Left hindlimb (tissue), 1 donor: ENCODE measurements at places on chromosomes 4 and X.
A peak's percentile ranks its signal among the peaks of the same experiment; 100 is the strongest.

- no peak for DNase-seq
Measured at GRCh38 chr4:121126449-121127006, 37.6 kb downstream of the TNIP3 start.

- no peak for DNase-seq
Measured at GRCh38 chr4:176479767-176480166, 160.0 kb downstream of the SPCS3 start.

DNA sequence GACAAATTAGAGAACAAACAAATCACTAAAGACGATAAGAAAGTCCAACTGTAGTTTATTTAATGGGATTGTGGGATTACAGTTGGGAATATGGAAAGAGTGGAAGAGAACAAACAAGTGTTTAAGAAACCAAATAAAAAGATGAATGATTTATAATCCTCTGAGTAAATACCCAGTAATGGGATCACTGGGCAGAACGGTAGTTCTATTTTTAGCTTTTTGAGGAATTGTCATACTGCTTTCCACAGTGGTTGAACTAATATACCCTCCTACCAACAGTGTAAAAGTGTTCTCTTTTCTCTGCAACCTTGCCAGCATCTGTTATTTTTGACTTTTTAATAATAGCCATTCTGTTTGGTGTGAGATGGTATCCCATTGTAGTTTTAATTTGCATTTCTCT is 15.0 kb downstream of the C4orf51 start:
- DNase-seq, result no peak

GRCh38 chr4:186201010-186201409 is 9.6 kb downstream of the CYP4V2 start:
- DNase-seq, result no peak

- DNase-seq, result no peak
Measured at GRCh38 chrX:155841232-155841631, 39.9 kb upstream of the VAMP7 start.

- DNase-seq, result no peak
Measured at GRCh38 chr4:169397762-169398161, 127.0 kb upstream of the SH3RF1 start.

DNA sequence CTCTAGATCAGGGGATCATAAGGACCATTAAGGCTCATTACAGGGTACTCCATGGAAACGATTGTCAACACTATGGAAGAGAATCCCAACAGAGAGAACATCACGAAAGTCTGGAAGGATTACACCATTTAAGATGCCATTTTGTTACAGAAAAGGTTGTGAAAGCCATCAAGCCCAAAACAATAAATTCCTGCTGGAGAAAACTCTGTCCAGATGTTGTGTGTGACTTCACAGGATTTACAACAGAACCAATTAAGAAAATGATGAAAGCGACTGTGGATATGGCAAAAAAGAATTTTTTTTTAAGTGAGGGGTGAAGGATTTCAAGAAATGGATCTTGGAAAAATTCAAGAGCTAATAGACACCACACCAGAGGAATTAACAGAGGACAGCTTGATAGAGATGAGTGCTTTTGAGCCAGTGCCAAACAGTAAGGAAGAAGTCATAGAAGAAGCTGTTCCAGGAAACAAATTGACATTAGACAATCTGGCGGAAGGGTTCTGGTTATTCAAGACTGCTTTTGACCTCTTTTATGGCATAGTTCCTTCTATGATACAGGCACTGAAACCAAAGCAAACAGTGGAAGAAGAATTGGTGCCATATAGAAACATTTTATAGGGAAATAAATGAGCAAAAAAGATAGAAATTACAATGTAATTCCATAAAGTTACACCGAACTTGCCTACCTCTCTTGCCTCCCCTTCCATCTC is 17.3 kb upstream of the LSM6 start:
- no peak for DNase-seq

GRCh38 chr4:125891597-125892258 is 577.0 kb downstream of the FAT4 start:
- DNase-seq, result no peak

GRCh38 chr4:37721995-37722638 is 35.9 kb upstream of the RELL1 start:
- DNase-seq, result no peak

- no peak for DNase-seq
Measured at GRCh38 chr4:137345597-137345996, 186.7 kb downstream of the PCDH18 start.

DNA sequence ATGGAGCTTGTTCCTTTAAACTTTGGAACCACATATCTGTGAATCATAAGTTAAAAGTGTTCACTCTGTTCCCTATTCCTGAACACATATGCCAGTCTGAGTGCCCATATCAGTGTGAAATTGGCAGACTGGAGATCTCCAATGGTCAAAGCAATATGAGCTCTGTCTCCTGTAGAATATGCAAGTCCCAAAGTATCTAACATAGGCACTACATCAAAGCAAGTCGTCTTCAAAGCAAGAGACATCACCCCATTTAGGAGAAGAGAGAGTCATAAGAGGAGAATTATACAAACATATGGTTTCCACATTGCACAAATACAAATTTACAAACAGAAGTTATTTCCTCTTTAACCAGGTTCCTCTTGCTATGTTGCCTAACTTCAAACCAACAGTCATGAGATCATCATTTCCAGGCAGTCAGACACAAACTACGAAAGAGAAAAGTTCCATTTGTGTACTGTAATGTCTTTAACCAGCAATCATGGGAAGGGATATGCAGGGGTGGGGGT is 9.9 kb upstream of the GK start:
- no peak for DNase-seq

DNA sequence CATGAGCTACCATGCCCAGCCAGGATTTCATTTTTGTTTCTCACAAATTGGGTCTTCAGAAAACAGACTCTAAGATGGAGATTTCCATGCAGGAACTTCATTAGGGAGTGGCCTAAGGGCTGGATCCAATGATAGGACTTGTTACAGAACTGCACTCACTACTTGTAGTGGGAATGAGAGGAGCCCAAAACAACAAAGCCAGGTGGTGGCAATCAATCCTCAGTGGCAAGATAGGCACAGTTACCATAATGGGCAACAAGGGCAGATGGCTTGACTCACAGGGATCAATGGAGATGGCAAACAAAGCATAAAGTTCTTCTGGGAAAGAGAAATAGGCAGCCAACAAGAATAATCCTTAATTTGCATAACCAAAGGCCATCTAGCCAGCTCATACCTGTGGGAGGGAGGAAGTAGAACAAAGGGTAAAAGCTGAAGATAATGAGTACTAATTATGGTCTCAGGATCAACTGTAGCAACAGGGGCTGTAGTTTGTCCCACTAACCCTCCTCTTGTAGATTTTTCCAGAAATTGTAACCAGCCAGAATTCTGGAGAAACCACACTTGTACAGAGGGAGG is 72.8 kb upstream of the MAPK10 start:
- DNase-seq, result no peak

DNA sequence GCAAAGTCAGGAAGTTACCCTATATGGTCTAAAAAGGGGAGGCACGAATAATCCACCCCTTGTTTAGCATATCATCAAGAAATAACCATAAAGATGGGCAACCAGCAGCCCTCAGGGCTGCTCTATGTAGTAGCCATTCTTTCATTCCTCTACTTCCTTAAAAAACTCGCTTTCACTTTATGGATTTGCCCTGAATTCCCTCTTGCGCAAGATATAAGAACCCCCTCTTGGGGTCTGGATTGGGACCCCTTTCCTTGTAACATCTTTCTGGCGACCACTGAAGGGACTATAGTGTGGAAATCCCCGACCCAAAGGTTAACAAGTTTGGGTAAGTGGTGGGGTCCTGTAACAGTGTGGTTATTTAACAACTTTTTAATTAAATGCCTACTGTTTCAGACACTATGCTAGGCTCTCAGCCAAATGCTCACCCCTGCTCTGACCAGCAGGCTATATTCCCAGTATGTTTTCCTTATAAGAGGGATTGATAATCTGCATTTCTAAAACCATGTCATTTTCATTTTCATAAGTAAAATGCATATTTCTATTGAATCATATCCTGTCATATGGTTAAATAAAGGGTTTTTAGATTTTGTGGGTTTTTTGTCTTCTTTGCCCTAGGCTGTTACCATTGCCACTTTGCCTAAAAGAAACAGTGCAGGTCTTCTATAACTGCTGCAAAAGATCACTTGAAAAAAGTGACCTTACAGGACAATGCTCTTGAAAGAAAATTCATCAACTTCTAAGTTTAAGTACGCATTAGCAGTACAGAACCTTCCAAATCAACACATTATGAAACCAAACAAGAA is 41.5 kb downstream of the ANAPC10 start:
- DNase-seq, result no peak

DNA sequence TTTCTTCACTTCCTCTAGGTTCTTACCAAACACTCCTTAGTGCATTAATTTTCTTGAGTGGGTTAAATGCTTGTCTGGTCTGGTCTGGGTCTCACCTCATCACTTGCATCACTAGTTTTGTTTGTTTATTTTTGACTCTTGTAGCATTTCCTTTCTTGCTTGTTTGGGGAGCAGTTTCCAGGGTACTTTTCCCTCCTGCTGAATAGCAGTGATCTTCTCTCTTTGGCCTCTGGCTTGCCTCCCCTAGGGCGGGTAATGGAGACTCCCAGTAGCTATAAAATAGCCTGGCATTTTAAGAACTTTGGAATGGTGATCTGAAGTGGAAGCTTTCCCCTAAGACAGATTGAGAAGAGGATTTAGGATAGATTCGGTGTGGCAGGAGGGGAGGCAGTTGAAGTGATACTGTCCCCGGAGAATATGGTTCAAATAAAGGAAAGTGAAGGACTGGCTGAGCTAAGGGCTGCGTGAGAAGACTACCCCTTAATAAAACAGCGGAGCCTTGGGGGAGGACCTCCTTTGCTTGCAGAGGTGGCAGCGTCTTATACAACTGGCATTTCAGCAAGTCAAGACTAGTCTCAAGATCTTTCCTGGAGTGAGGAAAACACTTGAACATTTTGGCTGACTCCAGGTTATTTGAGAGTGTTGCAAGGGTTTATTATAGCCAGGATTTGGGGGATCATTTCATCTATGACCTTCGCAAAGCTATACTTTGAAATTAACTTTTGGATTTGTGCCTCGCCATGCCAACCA is 190.6 kb downstream of the FRAS1 start:
- DNase-seq, result no peak

GRCh38 chrX:28582511-28582910 is 4.7 kb upstream of the IL1RAPL1 start:
- DNase-seq, result no peak

- no peak for DNase-seq
Measured at GRCh38 chrX:37765507-37765906, 14.4 kb upstream of the CYBB start.

- peak; percentile 13 for DNase-seq
Measured at GRCh38 chrX:56343219-56343618, 111.1 kb downstream of the KLF8 start.

DNA sequence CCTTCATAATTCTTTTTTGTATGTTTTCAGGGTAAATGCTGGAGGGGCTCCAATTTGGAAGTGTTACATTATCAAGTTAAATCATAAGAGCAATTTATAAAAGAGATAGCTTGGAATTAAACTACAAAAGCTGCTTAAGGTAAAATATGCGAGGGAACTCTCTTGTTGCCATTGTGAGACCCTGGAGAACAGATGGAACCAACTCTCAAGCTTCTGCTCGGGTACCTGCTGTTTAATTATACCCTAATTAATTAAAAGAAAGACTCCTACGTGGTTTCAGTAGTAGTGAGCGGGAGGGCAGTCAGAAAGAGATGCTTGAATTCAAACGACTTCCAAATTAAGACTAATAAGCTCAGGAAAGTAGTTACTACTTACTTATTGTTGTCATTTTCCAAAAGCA is 313.1 kb upstream of the TACR3 start:
- DNase-seq, result no peak

GRCh38 chr4:90187148-90187884 is 60.1 kb downstream of the CCSER1 start:
- DNase-seq, result no peak

DNA sequence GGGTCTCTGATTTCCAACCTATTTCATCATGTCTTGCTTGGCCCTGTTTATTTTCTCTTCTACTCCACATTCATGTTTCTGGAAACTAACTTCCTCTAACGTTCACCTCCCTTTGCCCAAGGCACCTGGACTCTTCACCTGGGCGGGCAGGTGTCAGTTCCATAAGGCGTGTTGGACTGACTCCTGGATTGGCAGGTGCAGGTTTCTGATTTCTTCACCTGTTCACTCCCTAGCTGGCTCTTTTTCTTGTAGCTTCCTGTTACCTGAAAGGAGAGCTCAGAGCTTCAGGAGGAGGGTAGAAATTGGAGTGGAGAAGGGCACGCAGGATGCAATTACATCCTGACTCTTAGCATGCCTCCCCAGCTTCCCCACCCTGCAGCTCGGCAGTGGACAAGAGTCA is 350.8 kb upstream of the KLF3 start:
- DNase-seq, result no peak

DNA sequence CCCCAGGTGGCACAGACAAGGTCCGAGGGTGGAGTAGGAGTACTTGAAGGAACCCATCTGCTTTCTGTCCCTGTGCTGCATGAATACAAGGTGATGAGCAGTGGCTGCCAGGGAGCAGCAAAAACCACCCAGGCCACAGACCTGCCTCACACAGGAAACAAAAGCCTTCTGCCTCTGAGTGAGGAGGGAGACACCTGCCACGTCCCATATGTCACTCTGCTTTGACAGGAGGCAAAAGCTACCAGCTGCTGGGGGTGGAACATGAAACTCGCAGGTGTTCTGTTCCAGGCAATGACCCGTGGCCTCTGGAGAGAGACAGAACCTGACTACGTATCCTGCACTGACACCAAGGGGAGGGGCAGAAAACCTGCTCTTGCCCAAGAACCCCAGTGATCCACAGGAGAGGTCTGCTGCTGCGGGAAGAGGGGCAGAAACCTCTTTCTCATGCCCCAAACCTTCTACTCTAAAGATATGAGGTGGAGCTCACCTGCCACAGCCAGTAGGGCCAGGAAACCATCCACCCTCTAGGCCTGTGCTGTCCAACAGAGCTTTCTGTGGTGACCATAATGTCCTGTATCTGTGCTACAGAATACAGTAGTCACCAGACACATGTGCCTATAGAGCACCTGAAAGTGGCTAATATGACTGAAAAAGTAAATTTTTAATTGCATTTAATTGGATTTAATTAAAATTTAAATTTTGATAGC is 172.9 kb downstream of the PRDM5 start:
- DNase-seq, result no peak

DNA sequence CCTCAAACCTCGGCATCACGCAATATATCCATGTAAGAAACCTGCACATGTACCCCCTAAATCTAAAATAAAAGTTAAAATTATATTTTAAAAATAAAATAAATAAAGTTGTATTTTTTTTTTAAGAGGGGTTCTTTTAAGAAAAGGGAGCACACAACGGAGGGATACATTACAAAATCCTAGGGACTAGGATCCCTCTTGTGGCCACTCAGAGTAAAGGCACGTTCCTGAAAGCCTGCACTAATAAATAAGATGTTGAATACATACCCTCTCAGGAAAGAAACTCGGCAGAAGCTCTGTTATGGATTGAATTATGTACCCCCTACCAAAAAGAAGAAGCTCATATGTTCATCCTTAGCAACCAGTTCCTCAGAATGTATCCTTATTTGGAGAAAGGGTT is 50.9 kb upstream of the PRDX4 start:
- no peak for DNase-seq

DNA sequence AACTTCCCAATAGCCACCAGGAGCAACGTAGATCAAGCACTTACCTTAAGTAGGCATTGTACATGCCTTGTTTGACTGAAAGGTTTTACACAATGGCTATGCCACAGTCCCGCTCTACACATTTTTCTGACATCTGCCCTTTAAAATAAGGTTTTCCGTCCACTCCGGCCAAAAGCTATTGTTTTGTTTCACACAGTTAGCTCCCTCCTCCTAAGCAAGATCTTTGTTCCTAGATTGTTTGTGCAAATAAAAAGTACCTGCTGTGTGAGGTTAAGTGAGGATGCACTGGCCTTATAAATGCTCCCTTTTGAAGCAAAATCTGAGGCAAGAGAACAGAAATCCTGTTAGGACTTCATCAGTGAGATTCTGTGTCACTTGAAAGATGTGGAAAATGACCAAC is 11.8 kb downstream of the SCD5 start:
- DNase-seq, result no peak
